Stimulated activated CD8-positive, alpha-beta memory T cell treated with anti-CD3 and anti-CD28 coated beads, Interleukin-12 subunit alpha, Interleukin-12 subunit beta, amount 100 ng/mL, for 4 hours (primary cell): ENCODE measurements at places on chromosomes 3 and 15.

DNA sequence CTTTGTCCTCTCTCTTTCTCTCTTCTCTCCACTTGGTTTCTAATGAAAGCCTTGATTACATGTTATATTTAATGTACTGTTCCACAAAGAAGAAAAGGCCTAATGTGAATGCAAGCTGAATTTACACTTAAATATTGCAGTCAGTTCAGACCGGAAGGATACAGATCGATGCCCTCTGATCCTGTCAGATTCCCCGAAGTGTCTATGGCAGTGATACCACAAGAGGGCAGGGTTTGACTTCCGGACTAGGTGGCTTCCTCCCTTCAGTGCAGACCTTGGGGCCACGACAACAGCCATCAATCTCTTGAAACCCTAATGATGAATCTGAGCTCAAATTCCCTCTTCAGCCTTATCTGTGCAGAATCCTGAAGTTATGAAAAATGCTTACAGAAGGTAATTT, 29.5 kb downstream of the AGTR1 start:
- no peak for DNase-seq

- no peak for DNase-seq
Measured at GRCh38 chr15:89675606-89676005, 3.6 kb downstream of the PLIN1 start.

GRCh38 chr3:122010506-122010905, 11.5 kb downstream of the ILDR1 start:
- DNase-seq = no peak

DNA sequence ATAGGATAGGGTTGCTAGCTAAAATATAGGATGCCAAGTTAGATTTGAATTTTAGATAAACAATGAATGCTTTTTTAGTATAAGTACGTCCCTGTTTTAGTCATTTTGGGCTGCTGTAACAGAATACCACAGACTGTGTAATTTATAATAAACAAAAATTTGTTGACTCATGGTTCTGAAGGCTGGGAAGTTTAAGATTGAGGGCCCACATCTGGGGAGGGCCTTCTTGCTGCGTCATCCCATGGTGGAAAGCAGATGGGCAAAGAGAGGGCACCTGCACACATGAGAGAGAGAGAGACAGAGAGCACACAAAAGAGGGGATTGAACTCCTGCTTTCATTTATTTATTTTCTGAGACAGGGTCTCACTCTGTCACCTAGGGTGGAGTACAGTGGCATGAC, 246.5 kb downstream of the EPHB1 start:
- no peak for DNase-seq

DNA sequence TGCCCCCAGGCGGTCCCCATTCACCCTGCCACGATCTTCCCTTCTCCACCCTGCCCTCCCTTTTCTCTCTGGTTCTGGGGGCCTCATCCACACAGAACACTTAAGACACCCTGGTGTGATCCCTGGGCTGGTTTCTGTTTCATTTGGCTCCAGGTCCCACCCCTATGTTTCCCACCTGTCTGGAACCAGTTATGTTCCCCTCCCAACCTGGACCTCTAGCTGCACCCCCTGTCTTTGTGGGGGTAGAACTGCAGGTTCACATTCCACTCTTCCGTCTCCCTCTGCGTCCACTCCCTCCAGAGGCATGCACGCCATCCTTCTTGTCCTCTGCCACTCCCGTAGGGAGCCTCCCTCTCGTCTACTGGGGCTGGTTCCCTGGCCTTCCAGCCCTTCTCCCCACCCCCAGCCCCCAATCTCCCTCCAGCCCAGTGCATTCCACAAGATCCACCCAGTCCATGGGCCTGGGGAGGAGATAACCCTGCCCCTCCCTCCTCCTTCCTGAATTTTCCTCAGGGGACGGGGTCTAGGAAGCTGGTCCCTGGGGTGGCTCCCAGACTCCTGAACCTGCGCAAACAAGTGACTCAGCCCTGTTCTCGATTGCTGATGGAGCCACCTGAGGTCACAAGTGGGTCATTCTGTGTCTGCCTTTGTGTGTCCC, 73.8 kb downstream of the ABTB1 start:
- DNase-seq = no peak

DNA sequence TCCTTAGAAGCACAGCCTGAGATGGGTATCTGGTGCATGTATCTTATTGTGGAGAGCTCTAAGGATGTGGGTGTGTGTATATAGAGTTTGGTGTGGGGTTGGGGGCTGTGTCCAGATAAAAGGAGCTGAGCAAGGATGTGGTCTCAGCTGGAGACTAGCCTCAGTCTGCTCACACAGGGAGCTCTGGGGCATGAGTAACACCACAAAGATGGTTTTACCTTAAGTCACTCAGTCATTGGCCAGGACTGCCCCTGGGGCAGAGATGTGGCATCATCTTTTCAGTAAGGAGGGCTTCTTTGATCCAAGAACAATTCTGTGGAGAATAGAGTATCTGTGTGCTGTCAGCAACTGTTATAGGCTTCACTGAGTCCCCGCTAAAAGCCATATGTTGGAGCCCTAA, 163.4 kb upstream of the NUDT16 start:
- DNase-seq = no peak

DNA sequence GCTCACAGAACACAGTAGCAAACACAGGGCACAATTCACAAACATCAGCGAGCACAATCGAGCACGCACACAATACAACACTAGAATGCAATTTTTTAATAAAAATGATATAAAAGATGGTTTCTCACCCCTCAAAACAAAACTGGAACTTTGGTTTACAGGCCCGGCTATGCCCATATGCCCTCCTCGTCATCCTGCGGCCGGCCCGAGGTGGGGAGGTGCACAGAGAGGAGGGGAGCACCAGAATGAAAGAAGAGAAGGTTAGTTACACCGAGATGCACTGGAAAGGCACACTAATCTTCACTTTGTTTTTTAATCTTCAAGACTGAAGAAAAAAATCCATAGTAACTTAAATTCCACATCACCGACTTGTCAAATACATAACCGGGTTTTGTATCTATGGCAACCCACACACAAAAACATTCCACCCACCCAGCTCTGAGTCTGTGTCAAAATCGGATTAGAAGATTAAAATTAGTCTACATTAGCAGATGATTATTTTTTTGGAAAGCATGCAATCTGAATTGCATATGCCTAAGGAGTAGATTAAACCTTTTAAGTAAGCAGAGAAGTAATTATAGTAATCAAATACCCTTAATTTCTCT, 196.7 kb upstream of the WNT5A start:
- no peak for DNase-seq

DNA sequence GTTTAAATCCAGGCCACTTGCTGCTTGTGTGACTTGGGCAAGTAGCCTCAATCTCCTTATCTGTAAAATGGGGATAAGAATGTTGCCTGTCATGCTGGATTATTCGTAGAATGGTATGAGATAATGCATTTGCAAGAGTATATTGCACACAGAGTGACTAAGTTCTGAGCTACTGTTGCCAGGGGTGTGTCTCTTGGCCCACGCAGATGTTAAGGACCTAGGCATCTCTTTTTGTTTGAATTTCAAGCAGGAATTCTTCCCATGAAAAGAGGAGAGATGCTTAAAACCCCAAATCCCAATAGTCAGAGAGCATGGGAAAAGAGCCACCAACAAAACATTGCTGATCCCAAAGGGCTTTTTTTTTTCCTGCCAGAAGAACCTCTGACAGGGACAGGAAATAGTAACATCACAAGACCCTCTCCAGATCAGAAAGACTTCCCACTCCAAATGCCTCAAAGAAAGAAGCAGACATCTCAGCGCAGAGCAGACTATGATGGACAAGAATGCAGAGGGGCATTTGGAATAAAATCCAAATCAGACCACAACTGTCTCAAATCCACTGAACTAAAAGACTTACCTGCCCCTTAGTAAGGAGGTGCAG, 90.5 kb downstream of the MRPL46 start:
- no peak for DNase-seq

- DNase-seq = no peak
Measured at GRCh38 chr3:48877671-48878070, 21.0 kb downstream of the SLC25A20 start.

DNA sequence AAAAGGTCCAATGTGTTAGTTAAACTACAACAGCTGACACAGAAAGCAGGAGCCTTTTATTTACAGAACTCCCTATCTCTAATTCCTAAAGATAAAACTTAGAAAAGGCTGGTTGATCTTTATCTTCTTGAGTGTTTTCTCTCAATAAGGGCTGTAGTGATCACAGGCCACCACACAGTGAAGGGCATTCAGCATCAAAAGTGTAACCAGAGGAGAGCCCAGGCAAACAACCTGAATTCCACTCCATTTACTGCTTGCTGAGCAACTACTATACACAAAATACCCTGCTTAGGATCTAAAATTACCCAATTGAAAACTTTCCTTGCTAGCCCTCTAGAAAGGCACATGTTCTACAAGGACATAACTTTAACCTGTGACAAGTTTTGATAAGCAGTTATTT, 122.7 kb downstream of the MEIS2 start:
- no peak for DNase-seq

- DNase-seq = no peak
Measured at GRCh38 chr3:26708501-26708900, 85.9 kb downstream of the LRRC3B start.

GRCh38 chr3:100600181-100601042, 9.0 kb upstream of the ADGRG7 start:
- DNase-seq = no peak

DNA sequence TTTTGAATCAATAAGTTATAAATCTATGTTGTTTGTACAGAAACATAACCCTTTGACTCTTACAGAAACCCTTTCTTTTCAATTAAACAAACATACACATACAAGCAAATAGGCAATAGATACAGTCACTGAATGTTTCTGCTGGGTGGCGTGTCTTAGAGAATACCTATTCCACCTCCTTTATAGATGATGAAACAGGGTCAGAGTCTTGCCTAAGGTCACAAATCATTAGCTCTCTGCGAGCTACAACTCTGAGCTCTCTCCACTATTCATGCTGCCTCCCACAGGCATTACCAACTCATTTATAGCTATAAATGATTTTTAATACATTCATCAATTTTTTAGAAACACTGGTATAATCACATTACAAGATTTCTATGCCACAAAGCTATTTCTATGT, 152.6 kb downstream of the RSL24D1 start:
- no peak for DNase-seq

DNA sequence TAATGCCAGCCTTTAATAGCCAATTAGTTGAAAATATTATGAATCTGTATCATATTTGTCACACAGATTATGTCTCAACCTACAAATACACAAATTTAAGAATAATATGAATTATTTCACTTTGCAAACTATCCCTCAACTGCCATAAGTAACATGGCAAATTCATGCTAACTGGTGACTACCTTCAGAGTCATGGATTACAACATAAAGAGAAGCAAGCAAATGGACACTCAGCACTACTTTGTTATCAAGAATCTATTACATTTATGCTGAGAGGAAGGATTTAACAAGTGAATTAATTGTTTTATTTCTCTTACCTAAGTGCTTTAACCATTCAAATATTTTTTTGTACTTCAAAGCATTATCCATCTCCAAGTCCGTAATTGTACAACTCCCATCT, 103.1 kb upstream of the BCL6 start:
- no peak for DNase-seq

DNA sequence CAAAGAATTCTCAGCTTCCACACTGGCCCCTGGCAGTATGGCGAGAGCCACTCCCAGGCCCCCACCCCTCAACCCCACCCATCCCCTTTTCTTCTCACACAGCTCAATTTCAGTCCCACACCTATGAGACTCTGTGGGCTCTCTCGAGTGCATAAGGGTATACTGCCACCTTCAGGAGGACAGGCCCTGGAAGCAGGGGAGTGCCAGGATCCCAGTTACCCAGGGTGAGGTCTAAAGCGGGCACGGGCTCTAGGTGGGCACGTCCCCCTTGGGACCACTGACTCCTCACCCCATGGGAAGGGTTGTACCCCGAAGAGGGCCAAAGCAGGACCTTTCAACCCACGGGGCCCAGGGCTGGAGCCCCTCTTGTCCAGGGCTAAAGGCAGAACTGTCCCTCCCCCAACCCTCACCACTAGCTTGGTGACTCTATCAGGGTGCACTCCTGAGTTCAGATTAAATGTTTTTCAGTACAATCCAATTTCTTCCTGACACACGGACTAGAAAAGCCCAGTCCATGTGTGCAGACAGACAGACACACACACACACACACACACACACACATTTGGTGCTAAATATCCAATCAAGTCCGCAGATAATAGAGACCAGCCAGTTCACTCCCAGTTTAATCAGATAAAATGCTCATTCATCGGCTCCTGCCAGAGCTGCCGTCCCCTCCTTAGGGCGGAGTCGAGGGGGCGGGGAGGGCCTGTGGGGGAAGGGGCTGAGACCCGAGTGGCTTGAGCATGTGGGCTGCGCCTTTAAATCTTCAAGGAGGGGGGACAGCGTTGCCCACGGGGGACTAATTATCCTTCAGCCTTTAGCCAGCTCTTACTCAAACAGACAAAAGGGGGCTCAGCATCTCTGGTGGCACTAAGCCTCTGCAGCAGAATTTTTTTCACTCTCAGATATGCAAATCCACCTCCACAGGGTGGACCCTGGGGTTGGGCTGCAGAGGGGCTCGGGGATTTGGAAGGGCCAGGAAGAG, 59.3 kb downstream of the CYP11A1 start:
- DNase-seq = no peak

GRCh38 chr3:74000725-74001124, 376.0 kb upstream of the PDZRN3 start:
- no peak for DNase-seq
